Activated CD8-positive, alpha-beta memory T cell treated with anti-CD3 and anti-CD28 coated beads, Interleukin-2, amount 50 U/mL, for 4 hours (primary cell): ENCODE measurements at places on chromosomes 13 and 19.

DNA sequence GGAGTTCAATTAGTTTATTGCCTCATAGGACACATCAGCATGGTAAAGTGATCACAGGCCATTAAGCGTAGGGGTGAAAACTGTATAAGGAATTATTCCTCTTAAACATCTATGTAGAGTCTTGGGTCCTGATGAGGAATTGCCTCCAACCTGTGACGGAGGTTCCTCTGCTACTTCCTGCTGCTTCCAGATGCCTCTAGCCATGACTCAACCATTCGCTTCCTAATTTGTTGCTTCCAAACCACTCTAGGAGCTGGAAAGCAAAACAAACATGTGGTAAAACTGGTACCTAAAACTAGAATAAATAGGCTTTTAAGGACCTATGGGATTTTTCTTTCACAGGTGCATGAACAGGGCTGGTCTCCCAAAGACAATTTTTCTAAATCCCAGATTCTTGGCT, 253.8 kb downstream of the KLF12 start:
- DNase-seq, result no peak

DNA sequence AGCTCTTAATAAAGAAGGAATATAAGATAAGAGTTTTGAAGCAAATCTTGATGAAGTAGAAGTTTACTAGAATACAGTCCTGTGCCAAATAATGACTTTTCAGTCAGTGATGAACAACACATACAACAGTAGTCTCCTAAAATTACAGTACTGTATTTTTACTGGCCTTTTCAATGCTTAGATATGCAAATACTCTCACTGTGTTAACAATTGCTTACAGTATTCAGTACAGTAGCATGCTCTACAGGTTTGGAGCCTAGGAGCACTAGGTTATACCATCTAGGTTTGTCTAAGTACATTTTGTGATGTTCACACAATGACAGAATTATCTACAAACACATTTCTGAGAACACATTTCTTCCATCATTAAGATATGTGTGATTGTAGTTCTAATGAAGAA, 316.7 kb upstream of the KLHL1 start:
- DNase-seq, result no peak

- no peak for DNase-seq
These were observed 78.4 kb downstream of the DPF1 start for GRCh38 chr19:38145623-38146022.

- no peak for DNase-seq
These were observed 34.9 kb downstream of the DNAJC15 start for GRCh38 chr13:43058318-43058674.
